Hippocampal formation (tissue), 2 donors: ENCODE measurements at places on chromosomes 5 and 9.

DNA sequence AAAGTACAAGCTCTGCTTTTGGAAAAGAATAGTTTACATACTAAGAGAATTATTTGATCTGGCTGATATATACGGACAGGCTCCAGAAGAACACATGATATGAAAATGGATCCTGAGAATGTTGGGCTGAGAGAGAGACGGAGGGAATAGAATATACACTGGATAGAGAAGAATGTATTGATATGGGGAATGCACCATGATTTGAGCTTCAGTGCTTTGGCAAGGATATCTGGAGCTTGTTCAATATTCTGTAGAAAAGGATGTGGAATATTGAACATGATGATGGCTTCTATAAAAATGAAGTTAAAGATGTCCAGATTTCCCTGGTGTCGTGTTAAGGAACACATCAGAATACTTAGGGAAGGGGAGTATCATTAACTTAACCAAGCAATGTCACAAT lies 280.5 kb upstream of the VLDLR start:
- DNase-seq, result no peak

DNA sequence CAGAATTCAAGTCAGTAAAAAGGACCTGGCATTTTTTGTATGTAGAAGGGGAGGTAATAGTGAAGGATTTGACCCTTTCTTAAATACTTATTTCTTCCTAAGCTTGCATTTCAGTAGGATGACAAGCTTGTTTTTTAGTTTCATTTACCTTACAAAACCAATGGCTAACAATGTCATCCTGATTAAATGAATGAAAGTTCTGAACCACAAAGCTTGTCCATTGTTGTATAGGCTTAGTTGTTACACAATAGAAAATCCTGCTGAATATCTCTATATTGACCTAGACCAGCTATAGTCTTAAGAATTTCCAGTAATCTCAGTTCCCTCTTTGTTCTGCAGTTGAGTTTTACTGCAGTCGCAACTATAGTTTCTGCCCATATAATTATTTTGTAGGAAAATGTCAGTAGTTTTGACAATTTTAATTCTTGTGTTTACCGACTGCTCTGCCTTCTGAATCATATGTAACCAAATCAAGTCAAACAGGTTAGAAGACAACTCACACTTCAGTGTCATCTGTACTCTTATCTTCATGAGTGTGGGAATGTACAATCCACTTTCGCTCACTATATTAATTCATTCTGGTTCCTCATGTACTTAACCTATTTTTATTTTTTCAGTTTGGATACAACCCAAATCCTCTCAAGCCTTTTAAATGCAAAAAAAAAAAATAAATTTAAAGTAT lies 195.7 kb downstream of the CD180 start:
- no peak for DNase-seq

DNA sequence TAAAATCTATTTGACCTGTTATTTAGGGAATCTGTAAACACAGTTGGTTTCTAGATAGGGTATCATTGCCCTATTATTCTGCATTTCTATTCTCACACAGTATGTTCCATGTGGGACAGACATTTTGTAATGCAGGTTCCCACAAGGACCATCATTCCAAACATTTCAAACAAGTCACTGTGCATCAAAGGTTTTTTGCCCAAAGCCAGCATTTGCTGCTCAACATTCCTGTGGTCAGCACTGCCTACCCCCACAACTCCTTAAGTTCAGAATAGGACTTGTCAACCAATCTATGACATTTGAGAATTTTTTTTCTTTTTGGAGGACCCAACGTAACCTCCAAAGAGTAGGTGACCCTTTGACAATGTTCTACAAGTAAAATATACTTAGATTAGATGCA lies 95.7 kb downstream of the LPAR1 start:
- DNase-seq, result no peak

- no peak for DNase-seq
These were observed 621 bp downstream of the AK6 start for GRCh38 chr5:69368458-69369339.

- DNase-seq, result no peak
These were observed 50.8 kb downstream of the FXN start for GRCh38 chr9:69086312-69086711.

DNA sequence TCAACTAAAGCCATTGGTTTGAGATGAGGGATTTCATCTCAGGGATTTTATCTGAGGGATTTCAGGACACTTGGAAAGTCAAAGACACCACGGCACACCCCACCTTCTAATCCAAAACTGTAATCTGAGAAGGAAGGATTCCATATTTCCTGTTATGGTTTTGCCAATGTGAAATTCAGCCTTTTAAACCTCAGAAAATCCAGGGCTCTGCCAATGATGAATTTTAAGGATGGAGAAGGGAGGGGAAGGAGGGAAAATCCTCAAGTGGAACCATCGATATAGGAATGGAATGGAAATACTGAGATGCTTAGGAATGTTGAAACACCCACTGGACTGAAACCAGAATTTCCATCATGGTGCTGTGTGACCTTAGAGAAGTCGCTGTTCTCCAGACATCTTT lies 5.3 kb downstream of the C1QTNF3 start:
- DNase-seq, result no peak

DNA sequence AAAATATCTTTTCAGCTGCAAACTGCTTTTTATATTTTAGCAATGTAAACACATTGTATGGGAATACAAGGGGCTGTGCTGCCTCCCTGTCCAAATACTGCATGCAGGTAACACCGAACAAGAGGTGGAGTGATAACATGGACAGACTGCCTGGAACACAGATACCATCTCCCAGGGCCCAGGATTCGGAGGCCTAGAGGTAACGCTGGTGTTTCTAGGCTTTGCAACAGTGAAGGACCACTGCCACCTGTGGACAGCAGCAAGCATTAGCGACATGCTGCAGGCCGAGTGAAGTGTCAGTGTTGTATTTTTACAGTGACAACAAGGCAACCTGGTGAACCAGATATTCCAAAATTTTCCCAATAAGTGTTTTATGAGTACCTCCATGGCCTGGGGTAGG lies 379.1 kb downstream of the DMRT2 start:
- no peak for DNase-seq

- peak; percentile 15 for DNase-seq
These were observed 4.2 kb downstream of the AK1 start for GRCh38 chr9:127873223-127873691.

DNA sequence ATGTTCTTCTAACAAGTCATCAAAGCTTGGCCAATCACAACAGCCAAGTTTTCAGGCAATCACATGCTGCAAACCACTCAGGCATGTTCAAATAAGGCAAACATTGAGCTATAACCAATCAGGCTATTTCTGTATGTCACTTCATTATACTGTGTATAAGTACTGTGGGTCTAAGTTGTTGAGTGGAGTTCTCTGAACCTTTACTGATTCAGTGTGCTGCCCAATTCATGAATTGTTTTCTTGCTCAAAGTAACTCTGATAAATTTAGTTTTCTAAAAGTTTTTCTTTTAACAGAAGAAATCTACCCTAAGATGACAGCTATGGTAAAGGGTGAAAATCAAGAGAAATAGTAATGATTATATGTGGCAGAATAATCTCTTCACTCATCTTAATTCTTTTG lies 805.4 kb upstream of the NUDT12 start:
- no peak for DNase-seq

DNA sequence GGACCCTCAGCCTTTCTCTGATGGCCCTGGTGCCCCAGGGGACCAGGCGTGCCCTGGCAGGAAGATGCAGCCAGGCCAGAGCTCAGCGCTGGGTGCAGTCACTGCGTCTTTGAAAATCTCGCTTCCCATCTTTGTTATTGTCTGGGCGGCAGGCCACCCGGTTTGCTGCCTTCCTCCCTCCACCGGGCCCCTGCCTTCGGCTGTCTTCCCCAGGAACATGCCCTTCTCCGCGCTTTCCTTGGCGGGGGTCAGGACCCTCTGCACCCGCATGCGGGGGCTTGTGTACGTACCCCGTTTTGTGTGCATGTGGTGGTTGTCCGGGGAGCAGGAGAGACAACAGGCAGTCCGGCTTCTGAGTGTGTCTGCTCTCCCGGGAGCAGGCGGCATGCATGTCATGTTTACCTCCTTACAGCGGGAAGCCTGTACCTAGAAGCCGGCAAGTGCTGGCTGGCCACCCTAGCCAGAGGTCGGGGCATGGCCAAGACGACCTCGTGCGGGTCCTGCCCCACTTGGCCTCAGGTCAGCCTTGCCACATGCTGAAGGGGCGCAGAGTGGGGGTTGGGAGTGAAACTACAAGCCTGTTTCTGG lies 49.5 kb downstream of the DAB2IP start:
- no peak for DNase-seq

DNA sequence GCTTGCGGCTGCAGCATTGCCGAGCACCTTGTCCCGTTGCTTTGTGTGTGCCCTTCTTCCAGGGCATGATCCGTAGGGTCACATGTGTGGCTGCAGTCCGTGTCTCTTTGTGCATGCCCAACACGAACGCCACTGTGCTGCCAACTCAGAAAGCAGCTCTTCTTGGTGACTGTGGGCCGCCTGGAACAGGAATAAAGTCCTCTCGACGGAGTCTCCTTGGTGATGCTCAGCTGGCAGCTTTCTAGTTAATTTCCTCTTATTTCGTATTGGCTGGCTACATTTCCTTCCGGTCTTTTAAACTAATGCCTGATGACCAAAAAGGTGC lies 5.8 kb downstream of the EXOC3 start:
- peak; percentile 60 for DNase-seq

- no peak for DNase-seq
These were observed 34.9 kb downstream of the APBA1 start for GRCh38 chr9:69637193-69637816.

DNA sequence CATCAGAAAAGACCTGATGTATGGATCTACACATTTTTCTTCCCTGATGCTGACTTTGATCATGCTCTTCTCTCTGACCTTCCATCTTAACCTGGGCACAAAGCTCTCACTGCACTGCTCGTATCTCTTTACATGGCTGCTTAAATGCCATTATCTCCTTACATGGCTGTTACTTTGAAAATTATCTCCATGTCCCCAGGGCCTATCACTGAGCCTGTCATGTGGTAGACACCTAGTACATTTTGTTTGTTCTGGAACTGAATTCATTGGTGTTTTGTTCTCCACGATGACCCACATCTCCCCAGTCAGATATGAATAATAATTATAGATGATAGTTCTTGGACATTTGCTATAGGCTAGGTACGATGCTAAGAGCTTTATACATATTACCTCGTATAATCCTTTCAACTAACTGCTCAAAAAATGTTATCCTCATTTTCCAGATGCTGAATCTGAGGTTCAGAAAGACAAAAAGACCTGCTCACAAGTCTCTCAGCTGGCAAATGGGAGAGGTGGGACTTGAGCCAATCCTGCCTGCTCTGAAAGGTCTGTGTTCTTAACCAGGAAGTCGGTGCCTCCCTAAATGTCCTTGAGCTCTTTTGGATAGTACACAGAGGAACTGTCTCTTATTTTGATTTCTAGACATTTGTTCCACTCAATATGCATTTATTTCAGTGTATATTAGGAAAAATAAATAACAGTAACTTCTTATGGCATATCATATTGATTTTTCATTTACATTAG lies 9.8 kb upstream of the CPEB4 start:
- no peak for DNase-seq

- DNase-seq, result no peak
These were observed 28.7 kb downstream of the GFRA3 start for GRCh38 chr5:138245717-138246116.

DNA sequence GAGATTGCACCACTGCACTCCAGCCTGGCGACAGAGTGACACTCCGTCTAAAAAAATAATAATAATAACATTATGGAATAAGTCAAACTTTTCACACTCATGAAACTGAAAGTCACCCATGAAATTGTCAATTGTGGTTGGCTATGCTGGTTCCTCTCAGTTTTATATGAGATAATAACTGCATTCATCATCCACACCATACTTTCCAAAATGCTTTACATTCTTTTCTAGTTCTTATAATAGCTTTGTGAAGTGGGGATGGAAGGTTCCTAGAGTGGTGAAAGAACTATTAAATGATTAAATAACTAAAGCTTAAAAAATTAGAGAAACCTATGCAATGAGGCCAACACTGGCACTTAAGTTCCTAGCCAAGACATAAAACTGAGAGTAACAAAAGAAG lies 12.6 kb upstream of the ASPN start:
- DNase-seq, result no peak

GRCh38 chr9:136010615-136011361 lies 49.6 kb upstream of the UBAC1 start:
- no peak for DNase-seq

GRCh38 chr5:172102218-172102870 lies 85.7 kb downstream of the STK10 start:
- no peak for DNase-seq

- DNase-seq, result no peak
These were observed 9.8 kb downstream of the GTF3C4 start for GRCh38 chr9:132679946-132680625.

DNA sequence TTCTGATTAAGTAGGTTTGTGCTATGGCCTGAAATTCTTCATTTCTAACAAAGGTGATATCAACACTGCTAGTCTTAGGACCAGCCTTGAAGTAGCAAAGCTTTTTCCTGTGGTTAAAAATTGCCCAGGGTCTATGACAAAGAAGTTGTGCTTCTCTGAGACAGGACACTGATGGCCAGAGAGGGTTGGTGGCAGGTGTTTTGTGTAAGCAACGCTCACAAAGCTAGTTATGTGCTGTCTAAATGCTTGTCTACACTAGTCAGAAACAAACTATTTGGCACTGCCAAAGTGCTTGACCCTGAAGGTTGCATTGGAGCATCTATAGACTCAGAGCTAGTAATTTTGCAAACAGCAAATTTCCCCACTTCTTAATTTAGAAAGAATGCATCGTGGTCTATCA lies 44.1 kb upstream of the SELENOP start:
- DNase-seq, result no peak

GRCh38 chr9:14956208-14956607 lies 46.0 kb upstream of the FREM1 start:
- DNase-seq, result no peak

GRCh38 chr5:77696120-77696519 lies 57.6 kb upstream of the OTP start:
- DNase-seq, result no peak

- no peak for DNase-seq
These were observed 46.3 kb upstream of the MSX2 start for GRCh38 chr5:174678107-174678506.

DNA sequence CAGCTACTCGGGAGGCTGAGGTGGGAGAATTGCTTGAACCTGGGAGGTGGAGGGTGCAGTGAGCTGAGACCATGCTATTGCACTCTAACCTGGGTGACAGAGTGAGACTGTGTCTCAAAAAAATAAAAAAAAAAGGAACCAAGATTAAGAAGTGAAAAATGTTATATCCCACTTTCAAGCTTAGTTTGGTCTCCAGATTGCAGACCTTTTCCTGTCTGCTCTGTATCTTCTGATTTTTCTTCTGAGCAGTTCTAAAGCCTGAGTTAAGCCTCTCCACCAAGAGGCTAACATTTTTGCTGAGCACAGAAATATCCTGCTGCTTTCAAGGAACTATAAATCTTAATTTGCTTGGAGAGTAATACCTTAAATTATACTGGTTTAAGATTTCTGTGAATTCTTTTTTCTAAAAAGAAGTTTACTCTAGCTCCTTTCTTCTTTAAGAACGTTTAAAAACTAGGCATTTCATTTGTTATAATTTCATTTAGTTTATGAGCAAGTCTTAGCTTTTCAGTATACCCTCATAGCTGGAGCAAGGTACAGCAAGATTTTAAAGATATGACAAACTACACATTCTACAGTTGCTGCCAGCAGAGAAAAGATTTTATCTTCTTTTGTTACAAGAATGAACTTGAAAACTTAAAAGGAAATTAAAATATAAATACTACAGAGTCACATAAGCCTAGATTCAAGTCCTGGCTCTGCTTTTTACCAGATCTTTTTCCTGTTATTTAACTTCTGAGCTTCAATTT lies 55.0 kb downstream of the GARNL3 start:
- DNase-seq, result no peak
